Suppressor macrophage treated with lipopolysaccharide for 1 hour (primary cell): ENCODE measurements at places on chromosomes 11 and 22.

DNA sequence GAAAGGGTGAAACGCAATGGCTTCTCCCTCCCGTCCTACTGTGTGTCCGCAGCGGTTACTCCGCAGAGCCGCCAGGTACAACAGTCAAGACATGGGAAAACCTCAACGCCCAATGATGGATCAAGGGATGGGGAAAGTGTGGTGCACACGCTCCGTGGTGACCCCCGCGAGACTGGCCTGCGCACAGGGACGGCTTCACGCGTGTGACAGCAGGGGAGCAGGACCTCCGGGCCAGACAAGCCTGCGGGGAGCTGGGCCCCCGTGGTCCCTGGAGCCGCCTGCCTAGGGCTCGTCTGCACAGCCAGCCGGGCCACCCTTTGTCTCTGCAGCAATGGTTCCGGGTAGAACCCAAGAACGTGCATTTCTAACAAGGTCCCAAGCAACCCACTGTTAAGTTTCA lies 31.7 kb upstream of the MOB2 start:
- no peak for DNase-seq

DNA sequence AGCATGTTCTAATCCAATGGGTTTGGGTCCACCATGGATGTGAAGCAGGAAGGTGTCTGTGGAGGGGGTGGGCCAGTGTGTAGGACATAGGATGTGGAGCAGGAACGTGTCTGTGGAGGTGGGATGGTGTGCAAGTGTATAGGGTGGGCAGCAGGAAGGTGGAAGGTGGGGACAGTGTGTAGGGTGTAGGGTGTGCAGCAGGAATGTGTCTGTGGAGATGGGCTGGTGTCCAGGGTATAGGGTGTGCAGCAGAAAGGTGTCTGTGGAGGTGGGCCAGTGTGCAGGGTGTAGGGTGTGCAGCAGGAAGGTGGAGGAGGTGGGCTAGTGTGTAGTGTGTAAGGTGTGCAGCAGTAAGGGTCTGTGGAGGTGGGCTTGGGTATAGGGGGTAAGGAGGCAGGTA lies 1068.0 kb downstream of the NTM start:
- no peak for DNase-seq

- DNase-seq = no peak
These were observed 36.6 kb downstream of the KCNJ1 start for GRCh38 chr11:128830290-128831173.

GRCh38 chr22:49719046-49719445 lies 108.6 kb downstream of the BRD1 start:
- DNase-seq = no peak

DNA sequence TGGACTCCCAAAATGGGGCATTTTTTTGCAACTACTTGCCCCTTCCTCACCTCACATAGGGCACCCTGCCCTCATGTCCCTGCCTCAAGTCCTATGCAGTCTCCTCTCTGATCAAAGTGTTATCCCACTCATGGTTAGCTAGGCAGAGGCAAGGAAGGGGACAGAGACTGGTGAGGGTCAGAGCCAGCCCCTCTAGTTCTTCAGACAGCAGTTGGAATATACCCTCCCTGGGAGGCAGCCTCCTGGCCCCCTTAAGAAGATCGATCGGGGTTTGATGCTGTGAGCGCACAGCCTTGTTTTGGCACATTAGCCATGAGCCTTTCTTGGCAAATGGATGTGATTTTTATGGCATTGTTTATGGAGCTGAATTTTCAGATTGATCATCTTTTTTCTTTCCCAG lies 436.9 kb downstream of the BUD13 start:
- DNase-seq = no peak

DNA sequence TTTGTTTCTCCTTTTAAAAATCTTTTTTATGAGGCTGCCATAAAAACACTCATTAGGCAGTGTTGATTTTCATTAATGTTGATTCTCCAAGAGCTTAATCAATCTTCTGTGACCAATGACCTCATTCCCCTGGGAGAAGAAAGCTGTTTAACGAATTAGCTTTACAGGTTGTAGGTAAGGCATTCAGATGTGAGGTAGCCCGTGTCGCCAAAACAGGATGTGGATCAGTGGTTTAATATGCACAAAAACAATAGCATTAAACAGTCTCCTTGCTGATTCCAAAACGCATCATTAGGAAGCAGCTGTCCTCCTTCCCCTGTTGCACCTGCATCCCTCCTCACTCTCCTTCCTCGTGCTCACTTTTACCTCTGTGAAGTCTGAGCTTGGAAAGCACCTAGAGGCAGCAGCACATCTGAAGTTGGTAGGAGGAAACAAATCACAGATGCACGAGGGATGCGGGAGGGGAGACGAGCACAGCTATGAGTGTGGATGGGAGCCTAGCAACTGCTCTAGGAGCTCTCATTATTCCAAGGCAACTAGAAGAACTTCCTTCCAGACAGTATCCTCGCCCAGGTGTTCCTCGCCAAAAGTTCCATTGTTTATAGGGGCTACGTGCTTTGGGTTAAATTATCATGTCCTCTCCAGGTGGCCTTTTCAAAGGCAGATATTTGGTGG lies 179.4 kb upstream of the SNX19 start:
- no peak for DNase-seq

- no peak for DNase-seq
These were observed 86.2 kb downstream of the GALNT18 start for GRCh38 chr11:11535611-11536010.

- DNase-seq = no peak
These were observed 13.4 kb upstream of the IL17REL start for GRCh38 chr22:50025993-50026392.

GRCh38 chr22:17639247-17639741 lies 737 bp downstream of the BCL2L13 start:
- DNase-seq = peak; percentile 40

- peak; percentile 14 for DNase-seq
These were observed 127.3 kb upstream of the TOP3B start for GRCh38 chr22:22109693-22110466.

GRCh38 chr11:117193130-117194020 lies 5.8 kb upstream of the TAGLN start:
- no peak for DNase-seq

- DNase-seq = no peak
These were observed 105.7 kb downstream of the SCN3B start for GRCh38 chr11:123548774-123549173.

- no peak for DNase-seq
These were observed 57.8 kb upstream of the SHANK2 start for GRCh38 chr11:71310184-71310583.

- DNase-seq = no peak
These were observed 19.3 kb upstream of the BDNF start for GRCh38 chr11:27719546-27719925.

DNA sequence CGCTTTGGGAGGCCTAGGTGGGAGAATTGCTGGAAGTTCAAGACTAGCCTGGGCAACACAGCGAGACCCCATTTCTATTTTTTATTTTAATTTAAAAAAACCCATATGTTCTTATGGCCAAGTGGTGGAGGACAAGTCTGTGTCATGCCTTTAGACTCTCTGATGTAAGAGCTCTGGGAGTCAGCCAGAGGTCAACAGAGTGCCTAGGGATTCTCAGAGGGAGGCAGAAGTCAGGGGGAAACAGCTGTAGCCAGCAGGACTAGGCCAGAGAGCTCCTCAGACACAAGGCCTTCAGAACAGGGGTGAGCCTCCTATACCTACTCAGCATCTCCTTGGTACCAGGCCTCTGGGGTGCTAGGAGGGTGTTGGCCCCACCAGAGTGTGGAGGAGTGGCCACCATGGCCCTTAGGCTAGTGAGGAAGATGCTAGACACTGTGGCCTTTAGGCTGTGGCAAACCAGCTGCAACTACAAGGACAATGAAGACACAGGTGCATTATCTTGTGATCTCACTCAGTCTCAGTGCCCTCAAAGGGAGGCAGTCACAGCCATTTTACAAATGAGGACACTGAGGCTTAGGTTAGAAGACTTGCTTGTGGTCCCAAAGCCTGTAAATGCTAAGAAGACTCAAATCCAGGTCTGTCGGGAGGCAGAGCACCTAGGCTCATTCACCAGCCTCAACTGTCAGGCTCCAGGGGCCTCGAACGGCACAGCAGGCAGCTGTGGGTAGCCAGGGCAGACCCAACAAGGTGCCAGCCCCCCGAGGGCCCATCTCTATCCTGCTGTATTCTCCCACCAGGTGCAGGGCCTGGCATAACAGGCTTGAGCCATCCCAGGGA lies 5.0 kb downstream of the ZP1 start:
- DNase-seq = no peak

DNA sequence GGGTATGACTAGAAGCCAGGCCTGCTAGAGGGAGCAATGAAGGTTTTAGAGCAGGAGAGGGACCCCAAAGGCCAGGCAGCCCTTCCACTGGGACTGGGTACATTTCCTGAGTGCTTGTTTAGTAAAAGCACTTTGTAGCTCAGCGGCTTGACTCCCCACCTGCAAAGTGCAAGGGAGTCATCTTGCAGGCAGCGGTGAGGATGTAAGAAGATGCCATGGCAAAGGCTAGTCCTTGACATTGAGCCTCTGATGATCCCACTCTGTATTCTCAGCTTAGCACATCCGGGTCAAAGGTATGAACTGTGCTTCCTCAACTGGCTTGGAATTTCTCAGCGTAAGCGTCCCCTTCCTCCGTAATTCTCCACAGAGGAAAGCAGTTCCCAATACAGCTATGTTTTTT lies 3.1 kb upstream of the UBE2L3 start:
- no peak for DNase-seq

GRCh38 chr11:11615086-11615485 lies 6.7 kb downstream of the GALNT18 start:
- DNase-seq = no peak

- DNase-seq = no peak
These were observed 1.1 kb upstream of the ZC3H12C start for GRCh38 chr11:110092111-110092514.

DNA sequence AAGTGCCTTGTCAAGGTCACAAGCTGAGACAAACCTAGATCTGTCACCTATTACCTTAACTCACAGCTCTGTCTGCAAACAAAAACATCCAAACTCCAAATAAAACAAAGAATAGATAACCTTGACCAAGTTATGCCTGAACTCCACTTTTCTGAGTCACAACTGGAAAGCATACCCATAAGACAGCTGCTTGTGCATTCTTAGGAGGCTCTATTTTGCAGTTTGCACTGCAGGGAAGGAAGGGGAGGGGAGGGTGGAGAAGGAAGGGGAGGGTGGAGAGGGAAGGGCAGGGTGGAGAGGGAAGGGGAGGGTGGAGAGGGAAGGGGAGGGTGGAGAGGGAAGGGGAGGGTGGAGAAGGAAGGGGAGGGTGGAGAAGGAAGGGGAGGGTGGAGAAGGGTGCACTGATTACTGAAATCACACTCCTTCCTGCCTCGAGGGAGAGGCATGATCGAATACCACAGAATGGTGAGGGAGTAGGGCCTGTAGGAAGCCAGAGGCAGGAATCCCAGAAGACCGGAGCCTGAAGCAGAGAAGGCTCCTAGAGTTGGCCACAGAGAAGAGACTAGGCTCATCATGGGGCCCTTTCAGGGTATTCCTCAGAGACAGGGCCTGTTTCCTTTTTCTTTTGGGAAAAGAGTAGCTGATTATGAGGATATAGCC lies 5.7 kb upstream of the OR52K2 start:
- DNase-seq = no peak

GRCh38 chr11:125347261-125347585 lies 148.8 kb downstream of the FEZ1 start:
- DNase-seq = no peak

GRCh38 chr11:42249401-42249800 lies 789.9 kb upstream of the LRRC4C start:
- DNase-seq = no peak

DNA sequence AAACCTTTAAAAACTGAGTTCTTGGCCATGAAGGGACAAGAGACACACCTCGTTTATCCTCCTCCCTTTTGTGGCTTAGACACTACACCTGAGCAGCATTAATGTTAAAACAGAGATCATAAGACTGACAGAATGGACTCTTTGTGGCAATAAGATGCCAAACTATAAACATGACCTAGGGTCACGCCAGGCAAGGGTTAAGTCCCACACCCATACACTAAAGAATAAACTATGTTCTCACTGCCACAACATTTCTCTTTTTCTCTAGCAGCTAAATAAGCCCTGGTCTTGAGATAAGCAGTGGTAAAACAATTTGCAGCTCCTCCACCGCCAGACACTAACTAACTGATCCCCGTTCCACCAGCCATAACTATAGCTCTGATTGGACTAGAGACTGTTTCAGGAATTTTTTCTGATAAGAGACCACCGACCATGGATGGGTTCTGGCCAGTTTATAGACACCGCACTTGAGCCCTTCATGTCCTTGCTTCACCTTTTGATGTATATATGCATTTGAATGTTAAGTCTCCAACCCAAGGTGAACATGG lies 4.9 kb upstream of the SLCO2B1 start:
- no peak for DNase-seq

DNA sequence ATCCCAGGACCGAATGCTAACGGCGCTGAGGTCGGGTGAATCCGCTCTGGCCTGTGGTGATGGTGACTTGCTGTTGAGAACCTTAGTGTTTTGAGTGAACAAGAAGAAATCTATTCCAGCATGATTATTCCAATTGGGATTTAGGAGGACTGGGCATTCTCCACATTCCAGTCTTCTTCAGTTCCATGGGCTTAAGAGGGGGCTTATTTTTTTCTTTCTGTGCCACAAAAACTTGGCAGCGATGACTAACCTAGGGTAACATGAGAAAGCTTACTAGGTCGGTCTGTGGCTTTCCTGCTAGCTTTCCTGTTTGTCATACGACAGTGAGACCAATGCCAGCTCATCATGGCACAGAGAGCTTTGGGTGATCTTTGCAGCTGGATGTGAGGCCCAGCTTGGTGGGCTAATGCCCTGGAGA lies 62.9 kb upstream of the ATXN10 start:
- DNase-seq = peak; percentile 74

GRCh38 chr11:101914341-101914737 lies 471 bp upstream of the CEP126 start:
- DNase-seq = no peak

DNA sequence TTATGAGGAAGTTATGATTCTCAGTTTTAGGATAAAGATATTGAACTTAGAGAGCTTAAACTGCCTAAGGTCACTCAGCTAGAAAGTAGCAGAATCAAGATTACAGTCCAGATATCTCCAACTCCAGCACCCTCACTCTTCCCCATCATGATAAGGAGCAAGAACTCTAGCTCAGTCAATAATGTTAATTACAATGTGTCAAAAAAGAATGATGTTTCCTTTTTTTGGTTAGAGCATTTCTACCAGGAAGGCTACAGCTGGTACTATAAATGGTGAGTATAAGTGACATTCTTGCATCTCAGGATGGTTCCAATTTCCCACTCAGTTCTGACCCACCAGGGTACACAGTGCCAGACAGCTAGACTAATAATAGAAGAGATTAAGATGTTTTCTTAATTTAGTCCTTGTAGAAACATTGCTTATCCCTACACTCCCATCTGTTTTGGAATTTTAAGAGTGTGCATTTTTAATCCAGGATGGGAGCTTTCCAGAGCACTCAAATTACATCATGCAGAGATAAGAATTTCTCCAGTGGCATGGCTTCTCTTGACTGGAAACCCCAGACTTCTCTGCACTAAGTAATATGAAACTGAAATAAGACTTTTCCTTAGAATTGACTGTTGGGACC lies 21.6 kb upstream of the BBOX1 start:
- no peak for DNase-seq

- DNase-seq = peak; percentile 66
These were observed 831 bp downstream of the CD44 start for GRCh38 chr11:35139722-35140282.

GRCh38 chr11:8863838-8864237 lies 47.2 kb upstream of the AKIP1 start:
- DNase-seq = peak; percentile 34
